ENCODE measurements at places on chromosomes 12 and 14.

GRCh38 chr14:36087411-36087810, 89.1 kb downstream of the PTCSC3 start:
- DNase-seq: no peak

DNA sequence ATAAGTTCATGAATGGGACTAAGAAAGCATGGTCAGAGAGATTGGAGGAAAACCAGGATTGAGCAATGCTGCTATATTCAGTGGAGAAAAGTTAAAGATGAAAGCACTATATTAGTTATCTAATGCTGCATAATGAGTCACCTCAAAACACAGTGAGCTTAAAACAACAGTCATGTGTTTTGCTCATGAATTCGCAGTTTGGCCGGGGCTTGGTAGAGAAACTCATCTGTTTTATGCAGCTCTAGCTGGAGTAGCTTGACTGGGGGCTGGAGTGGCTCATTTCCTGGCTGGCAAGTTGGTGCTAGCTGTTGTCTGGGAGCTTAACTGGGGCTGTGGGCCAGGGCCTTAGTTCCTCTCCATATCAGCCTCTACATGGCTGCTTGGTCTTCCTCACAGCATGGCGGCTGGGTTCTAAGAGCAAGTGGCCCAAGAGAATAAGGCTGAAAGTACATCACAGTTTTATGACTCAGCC, 90.1 kb downstream of the ADCK1 start:
- peak; percentile 91 for DNase-seq

DNA sequence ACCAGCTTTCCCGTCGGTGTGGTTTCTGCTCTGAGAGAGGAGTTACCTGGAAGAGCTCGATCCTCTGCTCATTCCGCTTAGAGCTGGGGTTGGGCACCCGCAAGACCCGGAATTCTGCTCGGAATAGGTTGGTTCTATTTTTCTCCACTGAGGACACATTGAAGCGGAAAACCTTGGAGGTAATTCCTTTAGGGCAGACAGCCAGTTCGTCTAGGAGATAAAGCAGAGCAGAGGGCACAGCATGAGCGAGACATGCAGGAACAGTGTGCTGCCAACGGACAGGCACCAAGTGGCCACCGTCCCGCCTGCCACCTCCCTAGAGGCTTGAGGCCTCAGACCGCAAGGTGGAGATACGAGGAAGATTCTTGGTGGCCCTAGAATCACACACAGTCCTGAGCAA, 10.3 kb downstream of the TGFB3 start:
- no peak for DNase-seq

DNA sequence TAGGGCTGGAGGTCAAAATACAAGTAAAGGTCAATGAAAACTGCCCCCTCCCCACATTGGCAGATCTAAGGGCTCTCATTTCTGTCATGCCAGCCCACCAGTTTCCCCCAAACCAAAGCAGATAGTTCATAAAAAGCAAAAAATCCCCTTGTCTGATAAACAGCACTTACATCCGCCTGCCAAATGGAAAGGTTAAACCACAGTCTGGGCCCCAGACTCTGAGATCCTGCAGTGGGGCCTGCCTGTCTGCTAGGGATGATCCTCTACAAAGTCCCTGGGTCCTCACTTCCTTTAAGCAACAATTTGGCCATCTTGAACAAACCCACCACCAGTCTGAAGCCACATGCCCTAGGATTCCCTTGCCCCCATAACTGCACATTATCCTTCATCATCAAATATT, 9.7 kb upstream of the RPS26 start:
- DNase-seq: no peak

GRCh38 chr14:99628887-99629618, 15.9 kb upstream of the HHIPL1 start:
- peak; percentile 74 for DNase-seq

GRCh38 chr14:90815822-90816662, at the start of gene TTC7B:
TTC7B (minus strand) TSS chr14:90816430; CDS start chr14:90816295, 135 bp downstream.
- DNase-seq: peak; percentile 49

DNA sequence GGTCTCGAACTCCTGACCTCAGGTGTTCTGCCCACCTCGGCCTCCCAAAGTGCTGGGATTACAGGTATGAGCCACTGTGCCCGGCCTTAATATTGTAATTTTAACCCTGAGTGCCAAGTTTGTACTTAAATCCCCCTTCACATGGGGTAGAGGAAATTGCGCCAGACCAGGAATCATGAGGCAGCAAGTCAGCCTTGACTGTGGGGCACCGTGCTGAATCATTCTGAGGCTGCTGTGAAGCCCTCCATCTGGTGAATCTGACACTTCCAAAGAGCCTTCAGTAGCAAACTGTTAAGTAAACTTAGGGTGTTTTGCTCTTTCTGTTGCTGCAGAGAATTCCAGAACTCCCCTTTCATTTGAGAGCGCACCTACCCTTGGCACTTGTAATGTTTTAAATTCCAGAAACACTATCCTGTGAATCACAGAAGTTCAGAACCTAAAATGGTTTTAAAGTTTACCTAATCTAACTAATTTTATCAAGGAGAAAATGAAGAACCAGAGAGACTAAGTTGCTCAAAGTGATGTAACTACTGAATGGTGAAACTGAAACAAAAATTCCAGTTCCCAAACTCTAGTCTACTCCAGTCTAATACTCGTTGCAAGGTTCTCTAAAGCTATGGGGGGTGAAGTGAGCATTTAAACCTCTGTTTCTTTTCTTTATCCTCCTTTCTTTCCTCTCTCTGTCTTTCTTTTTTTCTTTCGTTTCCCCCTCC, 7.5 kb downstream of the HEBP1 start:
- peak; percentile 98 for DNase-seq

DNA sequence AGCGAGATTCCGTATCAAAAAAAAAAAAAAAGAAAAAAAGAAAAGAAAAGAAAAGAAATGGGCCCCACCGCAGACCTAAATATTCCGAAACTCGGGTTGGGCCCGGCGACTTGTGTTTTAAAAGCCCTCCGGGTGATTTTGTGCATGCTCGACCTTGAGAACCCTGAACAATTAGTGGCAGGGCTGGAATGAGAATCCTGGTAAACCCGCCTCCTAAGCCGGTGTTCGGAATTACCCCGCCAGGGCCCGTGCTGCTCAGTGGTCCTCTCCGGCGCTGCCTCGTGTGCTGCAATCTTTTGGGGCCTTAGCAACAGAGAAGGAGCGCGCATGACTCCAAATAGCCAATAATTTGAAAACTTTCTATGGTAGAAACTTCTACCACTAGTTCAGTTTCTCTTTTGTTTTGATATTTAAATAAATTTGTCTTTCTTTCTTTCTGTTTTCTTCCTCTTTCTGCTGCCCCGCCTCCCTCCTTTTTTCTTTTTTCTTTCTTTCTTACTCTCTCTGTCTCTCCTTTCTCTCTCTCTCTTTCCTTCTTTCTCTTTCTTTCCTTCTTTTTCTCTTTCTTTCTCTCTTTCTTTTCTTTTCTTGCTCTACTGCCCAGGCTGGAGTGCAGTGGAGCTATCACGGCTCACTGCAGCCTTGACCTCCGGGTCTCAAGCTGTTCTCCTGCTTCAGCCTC, 1.5 kb upstream of the GALNT6 start:
- DNase-seq: peak; percentile 46

DNA sequence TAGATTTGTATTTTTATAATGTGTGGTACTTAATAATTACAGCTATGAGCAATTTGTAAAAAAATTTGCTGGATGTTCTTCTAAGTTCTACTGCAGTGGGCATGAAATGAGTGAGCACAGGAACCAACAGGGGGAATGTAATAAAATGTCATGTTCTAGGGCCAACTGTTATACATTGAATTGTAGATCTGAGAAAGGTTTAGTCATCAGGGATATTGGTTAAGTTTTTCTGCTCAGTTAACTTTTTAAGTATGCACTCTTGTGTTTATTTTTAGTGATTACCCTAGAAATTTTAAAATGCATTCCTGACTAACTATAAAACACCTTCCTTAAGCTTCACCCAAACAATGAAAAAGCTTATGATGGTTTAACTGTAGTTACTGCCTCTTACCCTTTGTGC, 101.8 kb downstream of the CAND1 start:
- DNase-seq: no peak

DNA sequence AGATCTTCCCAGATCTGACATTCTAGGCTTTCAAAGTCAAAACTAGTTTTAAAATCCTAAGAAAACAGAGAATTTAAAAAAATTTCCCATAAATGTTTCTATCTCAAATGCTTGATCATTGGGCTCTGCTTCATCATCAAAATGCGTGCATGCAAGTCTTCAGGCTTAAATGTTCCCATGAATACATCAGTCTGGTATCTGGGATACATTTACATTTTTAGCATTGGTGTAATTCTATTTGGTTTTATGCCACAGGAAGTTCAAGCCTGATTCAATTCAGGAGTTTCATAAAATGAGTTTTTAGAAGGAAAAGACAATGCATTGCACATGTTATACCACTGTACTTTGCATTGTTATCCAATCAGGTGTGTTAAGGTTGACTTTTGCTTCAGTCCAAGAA, 336.4 kb downstream of the PCNX1 start:
- peak; percentile 23 for DNase-seq

DNA sequence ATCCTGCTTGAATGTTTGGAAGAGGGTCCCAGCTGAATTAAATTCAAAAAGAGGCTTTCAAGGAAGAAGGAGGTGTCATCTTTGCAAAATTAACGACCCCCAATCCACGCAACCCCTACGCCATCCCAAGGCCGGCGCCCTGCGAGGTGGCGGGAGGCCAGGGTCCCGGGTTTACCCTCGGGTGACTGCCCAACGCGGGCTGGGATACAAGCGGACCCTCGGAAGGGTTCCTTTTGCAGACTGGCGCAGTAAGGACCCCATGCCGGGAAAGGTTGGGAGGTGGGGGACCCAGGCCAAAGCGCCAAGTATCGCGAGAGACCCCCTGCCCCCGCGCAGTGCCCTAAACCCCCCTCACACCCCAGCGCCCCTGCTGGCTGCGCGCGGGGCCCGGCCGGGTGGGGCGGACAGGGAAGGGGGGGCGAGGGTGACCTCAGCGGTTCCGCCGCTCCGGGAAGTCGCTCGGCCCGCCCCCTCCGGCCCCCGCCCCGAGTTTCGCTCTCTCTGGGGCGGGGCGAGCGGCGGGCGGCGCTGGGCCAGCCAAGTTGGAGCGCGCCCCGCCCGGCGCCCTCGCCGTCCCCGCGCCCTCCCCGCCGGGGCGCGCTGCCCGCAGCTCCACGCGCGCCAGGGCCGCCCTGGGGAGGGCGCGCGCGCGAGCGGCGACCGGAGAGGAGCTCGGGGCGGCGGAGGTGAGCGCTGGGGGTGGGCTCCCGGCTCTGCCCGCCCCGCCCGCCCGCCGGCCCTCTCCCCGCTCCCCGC, 708 bp upstream of the ZBTB42 start:
- peak; percentile 66 for DNase-seq

- no peak for DNase-seq
These were observed 19.1 kb downstream of the TSPAN11 start for GRCh38 chr12:30945443-30946164.

GRCh38 chr12:121181181-121181580, 28.7 kb upstream of the P2RX4 start:
- DNase-seq: peak; percentile 61

DNA sequence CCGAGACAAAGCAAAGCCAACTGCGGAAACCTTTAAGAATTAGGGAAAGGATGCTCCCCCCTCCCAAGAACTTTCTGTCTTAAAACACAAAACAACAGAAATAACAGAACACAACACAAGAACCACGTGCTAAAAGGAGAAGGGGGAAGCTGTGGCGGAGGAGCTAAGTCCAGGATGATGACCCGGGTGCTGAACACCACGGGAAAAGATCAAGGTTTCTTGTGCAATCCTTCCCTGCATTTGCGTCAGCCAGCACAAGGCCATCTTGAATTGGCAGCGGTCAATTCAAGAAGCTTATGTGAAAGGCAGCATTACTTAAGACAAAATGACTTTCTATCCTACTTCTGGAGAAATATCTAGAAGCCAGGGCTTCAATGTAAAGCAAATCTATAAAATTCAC, 11.0 kb upstream of the CREBL2 start:
- no peak for DNase-seq
